T follicular helper cell (primary cell): ENCODE measurements at places on chromosomes 6 and 20.

DNA sequence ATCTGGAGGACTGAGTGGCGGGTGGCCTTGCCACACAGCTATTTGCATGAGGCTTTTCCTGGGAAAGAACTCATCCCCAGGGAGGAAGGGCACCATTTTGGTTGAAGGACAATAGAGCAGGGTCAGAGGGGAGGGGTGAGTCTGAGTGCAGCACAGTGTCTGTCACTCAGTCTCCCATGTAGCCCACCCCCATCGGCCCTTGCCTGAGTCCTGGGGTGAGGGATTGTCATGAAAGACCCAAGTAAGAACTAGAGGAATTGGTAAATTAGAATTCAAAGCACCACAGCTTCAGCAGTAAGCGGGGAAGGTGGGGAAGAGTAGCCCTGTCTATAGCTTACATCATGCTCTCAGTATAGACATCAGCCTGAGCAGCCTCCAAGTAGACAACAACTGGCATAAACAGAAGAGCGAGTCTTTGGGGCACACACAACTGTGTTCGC is 90.4 kb upstream of the TMEM30A start:
- no peak for DNase-seq

- DNase-seq = no peak
Observed at GRCh38 chr20:50613438-50614169, 77.7 kb downstream of the RIPOR3 start.

DNA sequence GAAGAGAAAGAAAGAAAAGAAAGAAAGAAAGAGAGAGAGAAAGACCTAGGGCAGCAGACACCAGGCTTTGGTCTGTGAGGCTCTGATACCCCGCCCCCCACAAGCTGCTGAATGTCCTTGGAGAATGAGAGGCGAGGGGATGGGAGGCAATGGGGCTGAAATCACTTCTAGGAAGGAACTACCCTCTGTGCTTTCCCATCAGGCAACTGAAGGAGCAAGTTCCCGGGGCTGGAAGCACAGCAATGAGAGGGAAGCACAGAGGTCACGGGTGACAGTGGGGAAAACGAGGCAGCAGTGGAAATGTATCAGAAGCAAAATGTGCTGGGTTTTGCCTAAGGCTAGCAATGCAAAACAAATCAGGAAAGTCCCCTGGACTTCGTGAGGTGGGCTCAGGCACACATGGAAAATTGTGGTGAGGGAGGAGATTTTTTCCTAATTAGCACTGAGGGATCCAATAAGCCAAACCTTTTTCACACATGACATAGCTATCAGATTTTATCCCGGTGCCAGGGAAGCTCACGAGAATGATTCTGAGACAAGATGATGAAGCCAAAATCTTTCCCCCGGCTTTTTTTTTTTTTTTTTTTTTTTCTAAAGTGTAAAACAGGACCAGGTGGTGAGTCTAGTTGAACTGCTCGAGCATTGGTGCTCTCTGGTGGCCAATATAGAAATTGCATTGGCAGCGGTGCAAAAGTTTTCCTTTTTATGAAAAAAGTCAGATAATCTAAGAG is 16.8 kb upstream of the ARFGEF2 start:
- peak; percentile 56 for DNase-seq

DNA sequence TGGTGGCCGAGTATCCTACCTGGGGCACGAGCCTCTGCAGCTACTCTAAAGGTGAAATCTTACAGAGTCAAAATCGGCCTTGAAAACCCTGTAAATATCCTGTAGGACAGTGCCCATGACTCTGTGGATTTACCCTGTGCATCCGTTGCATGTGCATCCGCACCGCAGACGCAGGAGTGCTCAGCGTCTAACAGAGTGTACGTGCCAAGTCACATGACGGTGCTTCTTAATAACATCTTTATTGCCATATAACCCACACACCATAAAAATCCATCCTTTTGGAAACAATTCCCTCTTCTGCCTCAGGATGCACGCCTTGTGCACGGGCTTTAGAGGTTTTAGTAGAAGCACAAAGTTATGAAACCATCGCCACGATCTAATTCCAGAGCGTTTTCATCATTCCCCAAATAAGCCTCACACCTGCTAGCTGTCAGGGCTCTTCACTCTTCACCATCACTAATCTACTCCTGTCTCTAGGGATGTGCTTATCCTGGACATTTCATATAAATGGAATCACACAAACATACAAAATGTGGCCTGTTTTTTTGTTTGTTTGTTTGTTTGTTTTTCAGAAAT is 384.5 kb upstream of the SULF2 start:
- DNase-seq = no peak

GRCh38 chr6:159595173-159595572 is 97.9 kb downstream of the SOD2 start:
- no peak for DNase-seq

DNA sequence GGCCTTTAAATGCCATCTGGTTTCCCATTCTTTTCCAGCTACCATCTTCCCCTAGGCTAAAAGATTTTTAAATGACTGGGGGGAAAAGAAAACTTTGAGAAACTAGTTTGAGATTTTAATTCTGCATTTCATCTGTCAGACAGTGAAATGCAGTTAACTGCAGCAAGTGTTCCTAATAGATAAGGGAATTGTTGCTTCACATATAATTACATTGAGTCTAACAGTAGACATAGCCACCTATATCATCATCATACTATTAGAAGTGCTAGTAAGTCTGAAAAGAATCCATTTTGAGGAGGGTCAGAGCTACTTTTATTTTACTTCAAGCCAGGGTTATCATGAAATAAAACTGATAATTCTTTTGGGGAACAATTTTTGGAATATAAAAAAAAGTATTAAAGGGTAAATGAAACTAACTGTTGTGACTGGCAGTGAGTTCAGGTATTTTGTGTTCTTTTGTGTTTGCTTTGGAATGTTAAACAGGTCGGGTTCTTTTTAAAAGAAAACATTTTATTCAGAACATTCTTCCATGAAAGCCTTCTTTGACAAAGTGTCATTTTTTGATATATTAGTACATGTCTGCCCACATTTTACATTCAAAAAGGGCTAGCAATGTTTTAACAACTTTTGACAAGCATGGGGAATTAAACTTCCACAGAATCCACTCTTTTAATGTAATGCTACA is 170.1 kb downstream of the HS3ST5 start:
- DNase-seq = no peak

GRCh38 chr6:39130691-39131090 is 15.7 kb upstream of the SAYSD1 start:
- no peak for DNase-seq

- DNase-seq = no peak
Observed at GRCh38 chr6:70973604-70974003, 16.7 kb upstream of the B3GAT2 start.

DNA sequence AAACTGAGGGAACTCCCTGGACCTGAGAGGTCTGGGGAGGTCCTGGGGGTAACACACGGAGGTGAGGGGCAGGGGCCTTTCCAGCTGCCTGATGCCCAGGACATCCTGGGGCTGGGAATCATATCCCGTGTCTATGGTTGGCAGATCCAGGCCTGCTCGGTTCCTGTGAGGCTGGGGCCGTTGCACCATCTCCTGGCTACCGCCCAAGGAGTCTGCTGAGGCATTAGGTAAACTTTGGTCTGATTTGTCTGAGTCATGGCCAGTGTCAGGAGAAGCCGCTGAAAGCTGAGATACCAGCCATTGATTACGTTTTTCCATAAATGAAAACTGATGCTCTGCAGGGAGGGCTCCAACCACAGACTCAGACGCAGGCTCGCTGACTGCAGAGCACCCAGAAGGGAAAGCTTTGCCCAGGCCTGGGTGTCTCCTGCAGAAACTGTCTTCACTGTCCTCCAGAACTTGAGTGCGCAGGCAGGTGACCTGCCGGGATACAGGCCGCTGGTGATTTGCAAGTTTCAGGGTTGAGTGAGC is 14.2 kb downstream of the TRAF3IP2 start:
- DNase-seq = no peak

DNA sequence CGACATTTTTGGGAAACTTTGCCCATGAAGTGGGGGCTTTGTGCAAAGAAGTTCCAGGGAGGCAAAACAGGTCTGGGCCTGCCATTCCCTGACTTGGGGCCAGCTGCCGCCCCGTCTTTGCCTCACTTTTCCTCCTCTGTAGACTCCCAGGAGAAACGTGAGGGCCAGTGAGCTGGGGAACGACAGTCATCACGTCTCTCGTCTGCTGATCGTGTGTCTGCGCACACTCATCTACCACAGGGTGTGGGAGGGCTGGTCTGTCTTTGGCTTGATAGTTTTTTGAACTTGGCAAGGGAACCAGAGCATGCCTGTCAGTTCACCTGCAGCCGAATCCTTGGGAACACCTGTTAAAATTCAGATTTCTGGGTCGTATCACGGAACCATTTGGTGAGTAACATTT is 8.5 kb downstream of the GHRH start:
- no peak for DNase-seq

- no peak for DNase-seq
Observed at GRCh38 chr6:36428911-36429310, 13.7 kb downstream of the PXT1 start.

GRCh38 chr20:45080867-45081624 is 19.9 kb downstream of the KCNS1 start:
- DNase-seq = no peak

- DNase-seq = no peak
Observed at GRCh38 chr20:58045579-58045978, 182.9 kb downstream of the ANKRD60 start.

DNA sequence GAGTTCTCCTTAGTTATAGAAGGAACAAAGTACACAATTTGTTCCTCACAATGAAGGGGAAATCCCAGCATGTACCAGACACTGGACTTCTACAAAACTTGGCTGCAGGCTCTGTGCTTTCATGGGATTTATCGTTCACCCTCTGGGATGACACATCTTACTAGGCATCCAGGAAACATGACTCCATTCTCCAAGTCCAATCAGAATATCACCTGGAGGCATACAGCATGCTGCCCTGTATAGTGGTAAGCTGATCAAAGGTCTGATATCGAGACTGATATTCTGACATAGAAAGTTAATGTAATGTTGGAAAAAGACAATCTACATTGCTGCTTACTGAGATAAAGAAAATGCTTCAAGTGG is 6.7 kb downstream of the RWDD2A start:
- no peak for DNase-seq

GRCh38 chr20:25632940-25633790 is 9.4 kb upstream of the NANP start:
- no peak for DNase-seq

- DNase-seq = no peak
Observed at GRCh38 chr6:34489207-34489805, 23.4 kb downstream of the PACSIN1 start.

DNA sequence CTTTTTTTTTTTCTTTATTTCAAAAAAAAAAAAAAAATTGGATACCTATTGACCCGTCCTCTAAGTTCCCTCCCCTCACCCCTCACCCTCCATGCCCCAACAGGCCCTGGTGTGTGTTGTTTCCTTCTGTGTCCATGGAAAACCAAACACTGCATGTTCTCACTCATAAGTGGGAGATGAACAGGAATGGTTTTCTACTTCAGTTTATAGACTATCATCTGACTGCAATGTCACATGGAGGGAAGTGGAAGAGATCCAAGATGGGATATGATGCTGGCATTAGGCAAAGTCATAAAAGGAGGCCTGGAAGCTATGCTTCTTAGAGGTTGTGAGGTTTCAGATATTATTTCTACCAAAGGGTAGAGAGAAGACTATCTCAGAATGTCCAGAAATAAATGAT is 237.5 kb downstream of the MAFB start:
- no peak for DNase-seq

DNA sequence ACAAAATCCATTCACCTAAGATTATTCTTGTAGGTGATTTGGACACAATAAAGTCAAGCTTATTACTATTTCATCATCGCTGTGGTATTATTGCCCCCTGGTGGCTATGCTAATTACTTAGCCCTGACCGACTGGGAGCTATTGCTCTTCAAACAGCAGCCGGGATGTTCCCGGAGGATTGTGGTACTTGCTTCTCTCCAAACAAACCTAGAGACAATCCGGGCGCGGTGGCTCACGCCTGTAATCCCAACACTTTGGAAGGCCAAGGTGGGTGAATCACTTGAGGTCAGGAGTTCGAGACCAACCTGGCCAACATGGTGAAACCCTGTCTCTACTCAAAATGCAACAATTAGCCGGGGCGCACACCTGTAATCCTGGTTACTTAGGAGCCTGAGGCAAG is 15.4 kb upstream of the STMND1 start:
- no peak for DNase-seq

GRCh38 chr6:34145161-34146020 is 496 bp downstream of the GRM4 start:
- DNase-seq = no peak

GRCh38 chr6:167077241-167077932 is 45.5 kb upstream of the CCR6 start:
- no peak for DNase-seq

DNA sequence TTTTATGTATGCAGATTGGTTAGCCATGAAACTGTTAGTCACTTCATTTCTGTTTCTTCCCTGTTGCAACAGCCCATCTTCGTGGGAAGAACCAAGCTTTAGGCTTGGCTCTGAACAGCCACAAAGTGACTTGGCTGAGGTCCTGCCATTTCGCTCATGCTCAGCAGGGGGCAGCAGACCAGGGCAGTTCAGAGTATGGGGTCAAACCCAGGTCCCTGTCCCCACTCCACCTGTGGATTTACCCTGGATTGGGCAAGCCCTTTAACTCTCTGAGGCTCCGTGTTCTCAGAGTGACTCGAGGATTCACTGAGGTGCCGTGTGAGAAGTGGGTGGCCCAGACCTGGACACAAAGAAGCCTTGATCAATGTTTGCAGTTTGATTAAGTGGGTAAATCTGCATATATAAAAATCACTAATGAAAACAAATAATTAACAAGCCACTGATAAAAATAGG is 19.8 kb upstream of the MAP1LC3A start:
- peak; percentile 35 for DNase-seq

DNA sequence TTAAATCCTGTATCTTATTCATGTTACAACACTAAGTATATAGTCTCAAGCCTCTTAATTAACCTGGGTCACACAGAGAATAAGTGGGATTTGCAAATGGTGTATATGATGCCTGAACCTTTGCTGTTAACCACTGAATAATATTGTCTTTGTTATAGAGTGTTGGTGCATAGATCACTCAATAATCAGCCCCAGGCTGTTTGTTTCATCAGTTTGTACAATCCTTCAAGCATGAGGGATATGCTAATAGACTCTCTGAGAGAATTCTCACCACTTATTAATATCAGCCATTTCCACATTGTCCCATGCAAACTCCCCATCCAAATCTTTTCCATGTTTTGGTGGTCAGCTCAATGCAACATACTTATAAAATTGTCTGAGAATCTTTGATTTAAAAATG is 21.7 kb downstream of the OR2B6 start:
- DNase-seq = no peak

GRCh38 chr6:32906539-32906938 is 34.3 kb downstream of the HLA-DMB start:
- no peak for DNase-seq
